CD8-positive, alpha-beta memory T cell (primary cell): ENCODE measurements at places on chromosomes 3 and 15.
A peak's percentile ranks its signal among the peaks of the same experiment; 100 is the strongest.

- DNase-seq: no peak
Measured at GRCh38 chr15:75063889-75064288, 40.5 kb downstream of the PPCDC start.

GRCh38 chr15:51218299-51218938 is 120.0 kb downstream of the CYP19A1 start:
- no peak for DNase-seq

GRCh38 chr3:14082108-14082657 is 42.5 kb downstream of the CHCHD4 start:
- DNase-seq: no peak

DNA sequence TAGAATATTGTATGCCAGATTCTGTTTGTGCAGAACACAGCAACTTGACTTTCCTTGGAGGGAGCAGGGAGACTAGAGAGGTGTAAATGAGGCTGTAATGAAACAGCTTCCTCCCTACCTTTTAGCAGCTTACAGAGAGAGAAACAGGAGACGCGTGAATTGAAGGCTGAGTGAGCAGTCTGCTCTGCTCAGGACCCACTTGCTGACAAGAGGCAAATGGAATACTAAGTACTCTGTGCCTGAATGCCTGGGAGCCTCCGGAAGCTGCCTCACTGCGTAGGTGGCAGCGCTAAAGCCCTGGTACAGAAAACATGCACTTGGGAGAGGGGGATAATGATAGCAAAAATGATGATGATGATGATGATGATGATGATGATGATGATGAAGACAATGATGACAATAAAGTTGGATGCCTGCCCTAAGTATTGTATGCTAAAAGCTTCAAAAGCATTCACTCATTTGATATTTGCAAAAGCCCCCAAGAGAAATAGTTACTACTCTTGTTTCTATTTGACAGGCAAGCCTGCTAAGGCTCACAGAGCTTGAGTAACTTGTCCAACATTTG is 548.9 kb downstream of the NTRK3 start:
- no peak for DNase-seq

GRCh38 chr3:159238646-159239045 is 436.8 kb downstream of the MFSD1 start:
- DNase-seq: no peak

DNA sequence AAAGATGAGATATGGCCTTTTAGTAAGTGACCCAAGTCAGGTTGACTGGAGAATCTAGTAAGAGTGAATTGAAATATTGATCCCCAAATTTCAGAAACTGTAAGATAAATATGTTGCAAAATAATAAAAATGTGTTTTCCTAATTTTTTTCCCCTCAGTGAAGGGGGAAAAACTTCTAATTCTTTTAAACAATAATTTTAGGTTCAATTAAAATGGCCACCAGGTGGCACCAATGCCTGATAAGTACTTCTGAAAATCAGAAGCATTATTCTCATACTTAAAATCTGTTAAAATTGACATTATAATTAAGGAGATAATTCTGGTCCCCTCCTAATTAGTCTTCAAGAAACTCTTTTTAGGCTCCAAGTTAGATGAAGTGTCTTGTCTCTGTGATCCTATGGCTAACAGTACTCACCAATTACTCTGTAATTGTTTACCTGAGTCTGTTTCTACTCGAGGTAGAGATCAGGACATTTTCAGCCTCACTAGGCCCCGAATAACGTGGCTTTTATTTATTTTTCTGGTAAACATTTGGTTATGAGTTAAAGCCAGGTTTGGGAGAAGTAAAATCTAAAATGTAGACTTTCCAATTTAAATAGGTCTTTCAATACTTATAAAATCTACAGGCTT is 52.6 kb downstream of the NMD3 start:
- peak; percentile 24 for DNase-seq

DNA sequence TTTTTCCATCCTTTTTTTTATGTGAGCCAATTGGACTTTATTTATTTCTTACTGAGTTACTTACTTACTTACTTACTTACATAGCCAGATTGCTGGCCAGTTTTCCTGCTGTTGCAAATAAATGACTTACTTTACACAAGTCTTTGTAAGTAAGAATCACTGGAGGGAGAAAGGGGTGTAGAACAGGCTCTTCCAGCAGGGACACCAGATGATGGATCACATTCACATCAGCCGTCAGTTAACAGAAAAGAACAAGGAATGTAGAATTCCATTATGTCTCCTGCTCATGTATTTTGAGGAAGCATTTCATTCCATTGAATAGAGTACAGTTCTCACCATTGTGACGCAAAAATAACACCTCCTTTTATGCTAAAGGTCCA is 188.6 kb downstream of the FNDC3B start:
- no peak for DNase-seq

DNA sequence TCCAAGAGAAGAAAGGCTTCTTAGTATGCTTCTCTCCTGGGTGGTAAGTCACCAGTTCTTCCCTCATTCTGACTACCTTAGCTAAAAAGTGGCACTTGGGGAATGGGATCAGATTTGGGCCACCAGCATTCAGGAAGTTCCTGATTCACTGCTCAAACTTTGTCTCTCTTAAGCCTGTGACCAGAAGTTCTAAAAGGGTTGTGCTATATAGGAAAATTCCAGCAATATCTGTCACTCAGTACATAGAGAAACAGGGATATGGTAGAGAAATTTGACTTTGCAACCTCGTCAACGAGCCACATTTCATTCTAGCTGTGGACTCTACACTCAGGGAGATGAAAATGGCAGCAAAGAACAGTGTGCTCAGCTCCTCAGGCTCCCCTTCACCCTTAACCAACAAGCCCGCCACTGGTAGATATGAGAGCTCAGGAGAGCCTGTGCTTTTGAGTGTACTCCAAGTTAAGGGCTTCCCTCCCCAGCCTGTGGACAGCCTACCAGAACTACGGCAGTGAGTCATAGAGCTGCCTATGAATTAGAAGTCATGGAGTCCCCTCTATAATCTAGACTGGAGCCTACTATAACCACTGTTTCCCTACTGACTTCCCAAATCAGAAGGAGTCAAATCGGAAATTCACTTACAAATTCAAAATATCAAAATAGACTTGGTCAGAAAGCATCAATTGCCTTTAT is 52.6 kb upstream of the MYO5C start:
- no peak for DNase-seq

DNA sequence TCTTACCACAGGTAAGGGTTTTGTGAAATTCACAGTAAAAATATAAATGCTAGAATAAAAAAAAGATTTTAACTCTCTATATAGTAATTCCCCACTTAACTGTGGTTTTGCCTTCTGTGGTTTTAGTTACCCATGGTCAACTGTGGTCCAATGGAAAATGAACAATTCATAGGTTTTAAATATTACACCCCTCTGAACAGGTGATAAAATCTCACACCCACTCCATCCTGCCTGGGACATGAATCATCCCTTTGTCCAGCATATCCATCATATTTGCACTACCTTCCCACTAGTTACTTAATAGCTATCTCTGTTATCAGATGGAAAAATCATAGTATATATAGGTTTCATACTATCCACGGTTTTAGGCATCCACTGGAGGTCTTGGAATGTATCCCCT is 49.2 kb downstream of the HDGFL3 start:
- DNase-seq: no peak

- DNase-seq: no peak
Measured at GRCh38 chr15:40336744-40337122, 4.0 kb downstream of the CCDC9B start.

- peak; percentile 16 for DNase-seq
Measured at GRCh38 chr3:98343647-98344507, 9.8 kb upstream of the OR5K4 start.

DNA sequence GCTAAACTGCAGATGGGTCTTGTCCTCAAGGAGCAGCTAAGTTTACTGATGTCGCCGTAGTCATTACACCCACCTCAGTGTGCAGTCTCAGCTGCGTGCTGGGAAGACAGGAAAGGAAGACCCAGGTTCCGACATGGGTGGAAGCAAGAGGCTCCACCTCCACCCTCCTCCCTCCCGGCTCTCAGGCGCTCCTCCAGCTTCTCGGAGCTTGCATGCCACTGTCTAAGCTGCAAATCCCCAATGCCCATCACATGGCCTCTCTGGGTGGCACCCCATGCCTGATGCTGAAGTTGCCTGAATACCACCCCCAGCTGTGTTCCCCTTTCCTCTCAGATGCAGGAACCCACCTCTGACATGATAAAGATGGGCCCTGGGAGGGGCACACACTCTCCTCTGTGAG is 58.5 kb downstream of the MGLL start:
- no peak for DNase-seq

DNA sequence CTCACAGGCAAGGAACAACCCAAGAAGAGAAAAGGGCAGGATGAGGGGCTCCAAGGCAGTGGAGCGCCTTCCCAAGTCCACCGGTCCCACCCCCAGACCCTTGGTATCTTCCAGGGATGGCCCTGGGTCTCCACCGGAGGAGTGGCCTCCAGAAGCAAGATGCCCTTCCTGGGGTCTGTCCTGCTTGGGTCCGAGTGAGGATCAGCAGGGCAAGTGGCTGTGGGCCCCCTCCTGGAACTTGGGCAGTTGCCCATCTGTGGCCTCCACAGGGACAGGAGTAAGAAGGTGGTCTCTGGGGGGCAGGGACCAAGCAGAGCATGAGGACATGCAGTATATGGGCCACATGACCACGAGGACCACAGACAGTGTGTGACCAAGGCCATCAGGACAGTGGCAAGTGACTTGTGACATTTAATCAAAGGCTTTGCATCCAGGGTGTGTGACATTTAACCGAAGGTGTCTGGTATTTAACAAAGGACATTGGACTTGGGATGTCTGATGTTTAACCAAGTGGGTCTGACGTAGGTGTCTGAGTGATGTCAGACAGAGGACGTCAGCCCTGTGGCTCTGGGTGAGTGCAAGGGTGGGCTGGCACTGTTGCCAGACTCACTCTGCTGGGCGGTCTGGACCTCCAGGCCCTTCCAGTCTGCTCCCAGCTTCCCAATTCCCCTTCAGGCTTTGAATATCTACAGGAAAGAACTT is 34.7 kb downstream of the SCN5A start:
- no peak for DNase-seq

GRCh38 chr3:50230104-50230793 is 5.8 kb upstream of the GNAI2 start:
- DNase-seq: no peak

- DNase-seq: no peak
Measured at GRCh38 chr15:50562735-50563640, 16.5 kb upstream of the USP50 start.

DNA sequence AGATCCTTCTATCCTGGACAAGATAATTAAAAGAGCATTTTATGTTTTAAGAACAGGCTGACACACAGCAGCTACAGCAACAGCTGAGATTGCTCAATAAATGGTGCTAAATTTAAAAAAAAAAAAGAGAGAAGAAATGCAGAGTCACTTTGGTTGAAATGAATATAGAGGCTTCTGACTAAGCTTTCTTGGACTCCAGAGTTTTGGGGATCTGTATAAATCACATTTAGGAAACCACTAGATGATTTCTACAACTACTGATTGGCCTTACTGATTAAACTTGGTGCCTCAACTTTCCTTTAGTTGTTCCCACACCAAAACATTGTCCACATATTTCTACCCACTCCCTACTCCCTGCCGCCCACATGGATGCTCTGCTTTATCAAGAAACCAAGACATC is 132.9 kb upstream of the ZBTB20 start:
- no peak for DNase-seq

GRCh38 chr3:140552403-140552802 is 125.5 kb upstream of the TRIM42 start:
- DNase-seq: no peak

GRCh38 chr3:136070953-136071949 is 105.7 kb downstream of the PPP2R3A start:
- no peak for DNase-seq

DNA sequence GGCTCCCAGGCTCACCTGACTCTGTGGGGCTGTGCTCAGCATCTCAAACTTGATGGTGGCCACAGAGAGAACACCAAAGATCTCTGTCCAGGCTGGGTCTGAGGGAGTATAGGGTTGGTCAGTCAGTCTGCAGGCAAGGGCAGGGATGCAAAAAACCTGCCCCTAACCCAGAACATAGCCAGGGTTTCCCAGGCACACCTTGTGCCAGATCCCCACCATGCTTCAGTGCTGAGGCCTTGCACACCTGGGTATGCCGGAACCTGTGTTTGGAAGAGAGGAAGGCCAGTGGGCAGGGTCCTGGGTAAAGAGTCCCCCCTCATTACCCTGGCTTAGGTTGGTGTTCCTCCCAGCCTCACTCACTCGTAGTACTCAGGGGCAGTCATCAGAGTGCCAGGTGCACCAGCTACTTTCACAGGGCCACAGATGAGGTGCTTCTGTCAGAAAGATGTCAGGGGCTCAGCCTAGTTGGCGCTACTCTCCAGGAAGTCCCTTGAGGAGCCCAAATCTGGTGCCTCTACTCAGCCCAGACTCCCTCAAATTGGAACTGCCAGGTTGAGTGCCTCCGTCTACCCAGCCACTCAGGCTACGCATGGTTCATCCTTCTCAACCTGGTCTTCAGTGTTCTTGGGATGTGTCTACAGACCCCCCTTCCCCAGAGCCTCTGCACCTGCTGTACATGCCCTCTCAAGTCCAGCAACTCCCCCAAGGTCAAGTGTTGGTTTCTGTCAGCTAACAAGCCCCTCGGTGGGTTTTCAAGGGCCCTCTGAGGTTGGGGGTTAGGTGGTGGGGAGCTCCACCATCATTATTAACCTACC is 1.8 kb downstream of the DALRD3 start:
- no peak for DNase-seq

DNA sequence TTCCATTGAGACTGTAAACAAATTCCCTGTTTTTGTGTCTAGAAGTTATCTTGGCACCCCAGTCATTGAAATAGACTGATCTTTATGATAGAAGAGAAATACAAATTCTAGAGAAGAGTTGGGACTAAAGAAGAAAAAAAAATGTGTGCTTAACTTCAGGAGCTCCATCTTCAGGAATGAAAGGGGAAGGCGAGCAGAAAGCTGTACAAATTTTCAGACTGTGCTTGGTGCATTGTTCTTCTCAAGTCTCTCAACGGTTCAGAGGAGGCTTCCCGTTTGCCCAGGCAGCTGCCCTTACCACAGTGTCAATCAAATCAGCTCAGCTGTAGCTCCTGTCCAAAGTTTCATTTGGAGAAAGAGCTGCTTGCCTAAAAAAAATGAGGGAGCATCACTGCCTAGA is 41.7 kb downstream of the OXSM start:
- no peak for DNase-seq

GRCh38 chr3:148360051-148360450 is 337.7 kb upstream of the AGTR1 start:
- no peak for DNase-seq

GRCh38 chr15:39453620-39454019 is 127.3 kb upstream of the THBS1 start:
- no peak for DNase-seq

- no peak for DNase-seq
Measured at GRCh38 chr3:102450976-102451375, 16.2 kb downstream of the ZPLD1 start.

- DNase-seq: no peak
Measured at GRCh38 chr15:92429378-92430068, 35.8 kb downstream of the ST8SIA2 start.

- DNase-seq: no peak
Measured at GRCh38 chr3:171115667-171116066, 89.1 kb upstream of the SLC2A2 start.

GRCh38 chr3:195257454-195258448 is 13.2 kb downstream of the XXYLT1 start:
- DNase-seq: no peak

- DNase-seq: no peak
Measured at GRCh38 chr15:64836023-64836536, 5.6 kb upstream of the PLEKHO2 start.

GRCh38 chr3:168431491-168431890 is 335.8 kb upstream of the GOLIM4 start:
- no peak for DNase-seq
